ENCODE measurements at places on chromosomes 2 and 18.

DNA sequence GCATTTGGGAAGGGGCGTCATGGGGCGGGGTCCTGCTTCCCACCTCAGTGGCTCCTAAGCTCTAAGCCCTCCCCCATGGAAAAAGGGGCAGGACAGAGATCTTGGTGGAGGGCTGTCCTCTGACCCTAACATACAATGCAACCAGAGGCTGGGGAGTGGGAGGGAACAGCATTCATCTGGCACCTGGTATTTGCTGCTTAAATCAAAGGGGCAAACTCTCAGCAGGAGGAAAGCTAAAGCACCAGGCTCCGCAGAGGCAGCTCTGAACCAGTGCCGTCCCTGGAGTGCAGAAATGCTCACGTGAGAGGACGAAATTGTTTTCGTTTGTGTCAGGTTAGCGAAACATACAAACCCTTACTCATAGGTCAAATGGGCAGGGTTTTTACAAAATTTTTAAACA, 92.7 kb upstream of the PXDN start:
- peak; percentile 61 for DNase-seq

DNA sequence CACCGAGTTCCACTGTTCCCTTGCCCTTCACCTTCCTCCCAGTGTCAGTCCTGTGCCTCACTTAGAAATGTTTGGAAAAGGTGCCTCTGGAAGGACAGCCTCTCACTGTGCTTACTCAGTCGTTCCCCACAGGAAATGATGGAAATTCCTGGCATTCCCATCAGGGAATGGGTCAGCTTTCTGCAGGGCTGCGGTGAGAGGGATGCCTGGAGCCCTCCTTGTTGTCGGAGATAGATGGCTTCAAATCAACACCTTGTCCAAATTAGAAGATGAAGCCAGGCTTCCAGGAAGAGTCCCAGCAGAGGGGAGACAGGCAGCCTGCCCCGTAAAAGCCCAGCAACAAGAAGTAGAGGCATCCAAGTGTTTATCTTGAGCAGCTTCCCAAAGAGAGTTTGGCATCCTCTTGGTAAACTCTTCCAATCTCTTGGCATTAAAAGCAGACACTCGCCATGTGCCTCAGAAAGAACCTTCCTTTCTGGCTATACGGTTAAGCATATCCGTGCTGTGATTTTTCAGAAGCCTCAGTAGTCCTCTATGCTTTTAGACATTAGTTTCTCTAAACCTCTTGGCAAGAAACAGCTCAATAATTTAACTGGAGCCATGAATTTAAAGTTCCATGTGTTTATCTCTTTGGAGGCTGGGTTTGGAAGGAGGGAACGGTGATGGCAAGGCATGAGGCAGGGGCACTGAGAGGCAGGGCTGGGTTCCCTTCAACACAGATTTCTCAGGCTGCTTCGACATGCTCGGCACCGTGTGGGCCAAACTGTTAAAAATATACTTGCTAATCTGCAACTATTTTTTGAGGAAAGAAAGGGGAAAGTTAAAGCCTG, 25.1 kb downstream of the COLEC12 start:
- no peak for DNase-seq

DNA sequence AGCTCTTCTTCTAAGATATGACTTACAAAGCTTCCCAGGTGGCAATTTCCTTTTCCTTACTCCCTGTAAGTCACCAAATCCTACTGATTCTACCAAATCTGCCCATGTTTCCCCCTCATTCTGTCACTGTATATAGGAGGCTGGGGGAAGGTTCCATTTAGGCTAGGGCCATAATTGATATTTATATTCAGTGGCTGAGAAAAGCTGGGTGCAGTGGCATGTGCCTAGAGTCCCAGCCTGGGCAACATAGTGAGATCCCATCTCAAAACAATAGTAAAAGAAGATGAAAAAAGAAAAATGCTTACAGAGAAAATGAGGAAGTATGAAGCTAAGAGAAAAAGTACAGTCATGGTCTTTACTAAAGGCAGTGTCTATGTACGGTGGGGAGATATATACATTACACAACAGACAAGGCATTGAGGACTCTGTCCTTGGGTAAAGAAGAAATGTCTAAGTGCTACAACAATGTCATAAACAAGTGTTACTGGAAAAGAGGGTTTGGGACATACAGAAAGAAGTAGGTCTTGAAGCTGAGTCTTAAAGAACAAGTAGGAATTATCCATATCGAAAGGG, 4.8 kb downstream of the CWC22 start:
- no peak for DNase-seq

DNA sequence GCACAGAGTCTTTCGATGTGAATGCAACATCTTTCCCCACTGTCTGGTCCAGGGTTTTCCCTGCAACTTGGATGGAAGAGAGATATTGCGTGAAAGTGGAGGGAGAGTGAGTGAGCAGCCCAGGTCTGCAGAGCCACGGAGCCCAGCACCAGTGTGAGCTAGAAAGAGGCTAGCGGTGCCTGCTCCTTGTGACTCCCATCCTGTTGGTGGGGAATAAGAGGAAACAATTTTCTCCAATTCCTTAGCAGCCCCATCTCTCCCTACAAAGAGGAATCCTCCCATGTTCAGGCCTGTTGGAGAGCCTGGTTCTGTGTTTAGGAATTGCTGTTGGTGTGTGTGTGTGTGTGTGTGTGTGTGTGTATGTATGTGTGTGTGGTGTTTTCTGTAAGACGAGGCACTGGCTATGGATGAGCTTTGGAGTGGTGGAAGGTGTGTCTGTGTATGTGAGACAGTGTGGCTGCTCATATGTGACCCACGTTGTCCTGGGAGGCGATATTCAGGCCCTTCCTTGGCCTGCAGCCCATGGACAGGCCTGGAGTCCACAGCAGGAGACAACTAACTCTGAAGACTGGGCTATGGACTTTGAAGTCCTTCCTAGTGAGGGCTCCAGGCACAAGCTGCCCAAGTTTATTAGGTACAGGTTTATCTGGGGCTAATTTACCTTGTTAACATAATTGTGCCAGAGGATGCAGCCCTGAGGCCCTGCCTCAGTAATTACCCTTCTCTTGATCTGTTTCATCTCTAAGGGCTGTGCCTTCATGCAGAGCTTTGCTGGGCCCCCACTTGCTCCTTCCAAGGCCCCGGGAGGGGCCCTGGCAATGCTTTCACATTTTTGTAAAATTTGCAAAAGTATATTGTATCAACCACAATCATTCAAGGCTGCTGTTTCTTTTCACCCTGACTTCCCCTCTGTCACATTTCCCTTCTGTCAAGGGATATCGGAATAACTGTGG, 88.6 kb upstream of the HAAO start:
- no peak for DNase-seq

GRCh38 chr2:234308813-234309195, 188.1 kb downstream of the ARL4C start:
- no peak for DNase-seq

DNA sequence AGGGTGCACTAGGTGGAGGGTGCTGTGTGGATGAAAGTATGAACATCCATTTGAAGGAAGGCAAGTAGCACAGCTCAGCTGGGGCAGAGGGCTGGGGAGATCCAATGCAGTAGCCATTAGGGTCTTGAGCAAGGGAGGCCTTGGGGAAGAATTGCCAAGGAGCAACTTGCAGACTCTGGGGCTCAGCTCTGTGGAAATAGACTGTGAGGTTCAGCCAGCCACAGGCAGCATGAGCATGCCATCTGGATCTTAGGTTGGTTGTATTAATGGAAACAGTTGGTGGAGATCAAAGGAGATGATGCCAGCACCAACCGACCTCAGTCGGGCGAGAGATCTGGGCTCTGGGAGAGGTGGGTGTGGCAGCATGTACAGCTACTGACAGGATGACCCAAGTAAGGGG, 5.6 kb downstream of the ZAP70 start:
- no peak for DNase-seq

DNA sequence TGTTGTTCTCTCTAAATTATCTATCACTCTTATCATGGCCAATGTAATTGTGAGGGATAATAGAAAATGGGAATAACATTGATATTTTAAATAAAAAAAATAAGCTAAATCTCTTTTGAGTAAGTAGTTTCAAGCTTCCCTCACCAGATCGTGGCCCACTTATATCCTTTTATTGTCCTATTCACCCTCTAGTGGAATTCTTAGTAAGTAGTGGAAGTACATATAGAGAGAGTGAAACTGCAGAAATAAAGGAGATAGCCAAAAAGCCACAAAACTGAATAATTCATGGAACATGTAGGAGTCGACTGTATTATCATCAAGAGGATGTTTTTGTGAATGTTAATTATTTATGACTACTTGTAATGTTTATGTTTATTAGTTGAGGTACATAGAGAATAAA, 66.1 kb upstream of the DTNA start:
- DNase-seq, result no peak

DNA sequence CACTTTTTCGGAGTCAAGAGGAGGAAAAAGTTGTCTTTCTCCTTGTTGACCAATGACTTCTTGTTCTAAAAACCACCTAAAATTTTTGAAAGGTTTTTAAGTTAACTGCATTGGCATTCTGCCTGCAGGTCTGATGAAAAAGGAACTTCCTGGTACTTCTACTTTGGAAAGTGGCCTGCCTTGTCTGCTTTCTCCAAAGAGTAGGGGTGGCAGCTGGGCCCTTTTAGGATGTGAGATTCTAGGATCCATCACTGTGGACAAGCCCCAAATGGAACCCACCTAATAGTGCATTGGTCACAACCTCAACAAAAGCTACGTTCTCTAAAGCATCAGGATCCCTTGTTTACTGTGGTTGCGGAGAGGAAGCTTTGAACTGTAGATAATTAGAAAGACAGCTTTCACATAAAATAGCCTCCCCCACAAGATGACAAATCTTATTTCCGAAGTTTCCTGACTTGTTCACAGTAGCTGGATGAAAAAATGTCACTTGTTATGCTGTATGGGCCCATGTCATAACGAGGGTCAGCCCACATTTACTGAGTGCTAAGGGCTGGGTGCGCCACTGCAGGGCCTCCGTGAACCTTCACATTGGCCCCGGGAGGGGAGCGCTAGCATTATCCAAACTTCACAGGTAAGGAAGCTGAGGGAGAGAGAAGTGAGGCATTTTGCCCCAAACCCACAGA, 17.4 kb downstream of the ASPRV1 start:
- no peak for DNase-seq

DNA sequence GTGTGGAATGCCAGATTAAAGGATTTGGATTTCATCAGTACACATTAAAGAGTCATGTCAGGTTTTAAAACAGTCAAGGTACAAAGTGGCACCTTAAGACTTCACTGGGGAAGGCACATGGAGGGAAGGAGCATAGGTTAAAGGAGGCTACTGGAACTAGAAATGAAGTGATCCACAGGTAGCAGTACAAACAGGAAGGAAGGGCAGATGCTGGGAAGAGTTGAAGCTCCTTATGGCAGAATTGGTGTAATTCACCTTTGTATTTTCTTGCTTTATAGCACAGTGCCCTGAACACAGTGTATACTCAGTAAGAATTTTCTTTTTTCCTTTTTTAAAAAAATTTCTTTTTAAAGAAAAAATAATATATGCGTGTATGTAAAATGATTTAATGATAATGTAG, 177.1 kb downstream of the BABAM2 start:
- no peak for DNase-seq

- no peak for DNase-seq
These were observed 20.1 kb upstream of the WIPF1 start for GRCh38 chr2:174617718-174618117.

DNA sequence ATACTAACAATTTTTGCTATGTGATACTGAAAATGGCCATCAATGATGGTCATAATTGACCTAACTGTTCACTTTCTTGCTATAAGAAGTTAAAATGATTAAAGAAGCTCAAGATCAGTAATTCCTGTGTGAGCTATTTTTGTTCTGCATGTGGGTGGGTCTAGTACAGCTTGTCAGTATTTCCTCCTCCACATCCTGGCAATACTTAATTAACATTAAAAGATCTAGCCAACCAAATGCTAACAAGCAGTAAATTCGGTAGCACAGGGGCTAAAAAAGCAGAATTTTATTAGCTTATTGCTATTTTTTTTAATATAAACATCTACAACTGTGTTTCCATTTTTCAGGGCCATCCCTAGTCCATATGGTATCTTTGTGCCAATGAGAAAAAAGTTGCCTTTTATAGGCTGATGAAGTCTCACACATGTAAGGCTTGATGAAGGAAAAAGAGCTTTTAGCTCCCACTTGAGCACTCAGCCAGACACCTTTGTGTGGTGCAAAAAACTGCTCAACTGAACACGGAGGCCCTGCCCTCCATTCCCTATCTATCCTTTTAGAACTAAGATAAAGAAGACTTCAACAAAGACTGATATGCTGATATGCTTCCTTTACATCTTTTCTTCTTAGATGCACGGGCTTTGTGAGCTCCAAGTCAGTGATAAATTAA, 4.9 kb upstream of the PNO1 start:
- no peak for DNase-seq

- DNase-seq, result no peak
These were observed 23.3 kb downstream of the MRO start for GRCh38 chr18:50796495-50796894.

GRCh38 chr2:241978670-241979069, 109.1 kb downstream of the RTP5 start:
- DNase-seq, result no peak

- no peak for DNase-seq
These were observed 193.8 kb downstream of the FAM210A start for GRCh38 chr18:13532406-13533075.

GRCh38 chr2:234863043-234863934, 88.5 kb upstream of the SH3BP4 start:
- no peak for DNase-seq

- DNase-seq, result no peak
These were observed 2.1 kb downstream of the LBH start for GRCh38 chr2:30233271-30234009.

GRCh38 chr18:39705362-39705761, 2139.8 kb upstream of the CELF4 start:
- no peak for DNase-seq

DNA sequence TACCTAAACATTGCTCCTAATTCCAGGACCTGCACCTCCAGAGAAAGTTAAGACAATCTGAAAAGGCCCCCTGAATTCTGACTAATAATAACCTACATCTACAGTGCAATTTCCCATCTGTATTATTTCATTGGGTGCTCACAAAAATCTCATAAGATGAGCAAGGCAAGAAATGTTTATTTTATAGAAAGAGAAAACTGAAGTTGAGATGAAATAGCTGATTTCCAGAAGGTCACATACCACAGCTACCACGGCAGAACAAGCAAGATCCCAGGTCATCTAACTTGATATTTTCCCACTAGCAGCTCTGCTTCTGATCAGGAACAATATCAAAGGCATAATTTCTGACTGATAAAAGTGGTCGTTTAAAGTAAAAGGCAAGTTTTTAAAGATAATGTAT, 105.8 kb upstream of the COL5A2 start:
- DNase-seq, result no peak

- no peak for DNase-seq
These were observed 42.1 kb upstream of the LAPTM4A start for GRCh38 chr2:20093263-20094141.

- no peak for DNase-seq
These were observed 389.0 kb downstream of the SOX11 start for GRCh38 chr2:6080932-6081753.

GRCh38 chr18:9850309-9850708, 35.5 kb upstream of the TXNDC2 start:
- no peak for DNase-seq

DNA sequence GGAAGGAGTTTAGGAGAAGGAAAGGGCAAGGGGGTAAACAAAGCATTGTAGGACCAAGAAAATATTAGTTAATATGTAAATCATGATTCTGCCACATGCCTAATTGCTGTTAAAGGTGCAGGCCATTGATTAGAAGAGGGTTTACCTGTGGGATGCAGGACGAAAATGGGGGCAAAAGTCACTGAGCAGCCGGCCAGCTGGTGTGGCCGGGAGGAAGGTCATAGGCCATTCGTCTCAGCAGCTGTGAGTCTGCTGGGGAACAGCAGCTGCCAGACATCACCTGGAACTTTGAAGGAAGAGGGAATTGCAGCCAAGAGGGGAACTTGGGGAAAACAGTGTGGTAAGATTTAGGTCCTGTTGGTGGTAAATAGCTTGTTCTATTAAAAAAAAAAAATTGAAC, 184.4 kb downstream of the DYSF start:
- DNase-seq, result no peak

- no peak for DNase-seq
These were observed 61.1 kb downstream of the SMCHD1 start for GRCh38 chr18:2716394-2717326.
